ENCODE measurements at places on chromosomes 2 and 18.

DNA sequence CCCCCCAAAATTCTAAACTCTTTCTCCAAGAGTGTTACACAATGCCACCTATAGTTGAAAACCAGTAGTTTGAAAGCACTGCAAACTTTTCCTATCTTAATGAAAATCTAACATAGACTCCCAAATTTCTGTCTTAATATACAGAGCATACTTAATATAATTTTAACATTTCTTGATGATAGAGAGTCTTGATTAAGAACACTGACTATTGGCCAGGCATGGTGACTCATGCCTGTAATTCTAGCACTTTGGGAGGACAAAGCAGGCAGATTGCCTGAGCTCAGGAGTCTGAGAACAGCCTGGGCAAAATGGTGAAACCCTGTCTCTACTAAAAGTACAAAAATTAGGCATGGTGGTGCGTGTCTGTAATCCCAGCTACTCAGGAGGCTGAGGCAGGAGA, 34.2 kb downstream of the ASXL2 start:
- DNase-seq = peak; percentile 21

DNA sequence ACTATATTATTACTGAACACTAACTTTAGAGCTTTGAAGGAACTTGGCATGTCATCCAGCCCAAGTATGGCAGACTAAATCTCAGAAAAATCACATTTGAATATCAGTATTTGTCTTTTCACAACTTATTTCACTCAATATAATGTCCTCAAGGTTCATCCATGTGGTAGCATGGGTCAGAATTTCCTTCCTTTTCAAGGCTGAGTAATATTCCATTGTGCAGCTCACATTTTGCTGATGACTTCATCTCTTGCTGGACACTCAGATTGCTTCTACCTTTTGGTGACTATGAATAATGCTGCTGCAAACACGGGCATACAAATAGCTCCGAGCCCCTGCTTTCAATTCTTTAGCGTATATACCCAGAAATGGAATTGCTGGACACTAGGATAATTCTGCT, 46.7 kb downstream of the RPL31 start:
- no peak for DNase-seq

GRCh38 chr2:96951125-96951654, 35.2 kb downstream of the FAM178B start:
- DNase-seq = peak; percentile 43

DNA sequence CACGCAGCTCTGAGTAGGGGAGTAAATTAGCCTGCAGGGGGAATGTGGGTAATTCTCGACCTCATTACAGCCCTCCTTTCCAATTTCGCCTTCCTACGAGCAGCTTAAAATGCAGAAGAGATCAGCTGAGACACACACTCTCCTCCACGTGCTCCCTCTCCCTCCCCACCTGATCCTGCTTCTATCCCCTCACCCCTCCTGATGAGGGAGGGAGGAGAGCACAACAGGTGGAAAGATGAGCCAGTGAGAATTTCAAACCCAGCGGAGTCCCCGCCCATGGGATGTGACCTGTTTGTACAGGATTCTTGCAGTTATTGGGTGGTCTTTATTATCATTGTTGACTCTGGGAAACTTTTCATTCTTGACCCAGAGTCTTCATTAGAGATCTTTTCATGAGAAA, 35.5 kb downstream of the DDX18 start:
- no peak for DNase-seq

- no peak for DNase-seq
Measured at GRCh38 chr2:23028106-23028505, 356.9 kb upstream of the KLHL29 start.

GRCh38 chr2:180707884-180708205, 272.6 kb upstream of the UBE2E3 start:
- peak; percentile 64 for DNase-seq

DNA sequence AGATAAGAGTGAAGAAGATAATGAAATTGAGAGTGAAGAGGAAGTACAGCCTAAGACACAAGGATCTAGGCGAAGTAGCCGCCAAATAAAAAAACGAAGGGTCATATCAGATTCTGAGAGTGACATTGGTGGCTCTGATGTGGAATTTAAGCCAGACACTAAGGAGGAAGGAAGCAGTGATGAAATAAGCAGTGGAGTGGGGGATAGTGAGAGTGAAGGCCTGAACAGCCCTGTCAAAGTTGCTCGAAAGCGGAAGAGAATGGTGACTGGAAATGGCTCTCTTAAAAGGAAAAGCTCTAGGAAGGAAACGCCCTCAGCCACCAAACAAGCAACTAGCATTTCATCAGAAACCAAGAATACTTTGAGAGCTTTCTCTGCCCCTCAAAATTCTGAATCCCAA, 15.7 kb downstream of the MSH6 start:
- DNase-seq = no peak

DNA sequence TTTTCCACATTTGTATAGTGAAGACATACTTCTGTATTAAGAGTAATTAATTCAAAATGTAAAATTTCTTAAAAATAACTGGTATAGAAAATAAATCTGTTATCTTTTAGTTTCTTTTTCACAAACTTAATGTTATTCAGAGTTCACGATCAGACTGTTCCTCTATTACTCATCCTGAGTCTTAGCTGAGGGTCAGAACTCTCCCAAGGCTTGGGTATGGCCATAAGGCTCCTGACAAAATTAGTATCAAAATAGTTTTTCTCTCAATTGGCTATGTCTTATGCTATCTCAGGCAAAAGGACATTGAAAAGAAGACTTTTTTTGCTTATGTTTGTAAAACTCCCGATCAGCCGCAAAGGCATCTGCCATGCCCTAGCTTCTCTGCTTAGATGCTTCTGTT, 56.1 kb upstream of the NAB1 start:
- DNase-seq = no peak

DNA sequence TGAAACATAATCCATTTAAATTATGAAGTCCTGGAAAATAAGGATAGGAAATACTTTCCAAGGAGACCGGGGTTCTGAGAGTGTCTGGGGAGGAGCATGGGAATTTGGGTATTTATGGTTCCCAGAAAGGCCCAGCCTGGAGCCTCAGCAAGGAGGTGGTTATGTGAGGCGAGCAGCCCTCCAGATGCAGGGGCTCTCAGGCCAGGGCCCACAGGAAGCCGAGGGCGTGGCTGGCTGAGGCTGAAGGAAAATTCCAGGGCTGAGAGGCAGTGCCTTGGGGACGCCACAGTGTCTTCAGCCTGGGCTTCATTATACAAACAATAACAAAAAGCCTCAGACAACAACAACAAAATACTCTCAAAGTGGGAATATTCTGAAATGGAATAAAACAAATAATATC, 86.9 kb upstream of the SERPINE2 start:
- DNase-seq = peak; percentile 39

- no peak for DNase-seq
Measured at GRCh38 chr2:235866373-235866772, 301.8 kb downstream of the GBX2 start.

GRCh38 chr18:25275412-25276001, 76.5 kb downstream of the ZNF521 start:
- DNase-seq = no peak

GRCh38 chr18:11828786-11829432, 22.3 kb upstream of the CHMP1B start:
- no peak for DNase-seq

DNA sequence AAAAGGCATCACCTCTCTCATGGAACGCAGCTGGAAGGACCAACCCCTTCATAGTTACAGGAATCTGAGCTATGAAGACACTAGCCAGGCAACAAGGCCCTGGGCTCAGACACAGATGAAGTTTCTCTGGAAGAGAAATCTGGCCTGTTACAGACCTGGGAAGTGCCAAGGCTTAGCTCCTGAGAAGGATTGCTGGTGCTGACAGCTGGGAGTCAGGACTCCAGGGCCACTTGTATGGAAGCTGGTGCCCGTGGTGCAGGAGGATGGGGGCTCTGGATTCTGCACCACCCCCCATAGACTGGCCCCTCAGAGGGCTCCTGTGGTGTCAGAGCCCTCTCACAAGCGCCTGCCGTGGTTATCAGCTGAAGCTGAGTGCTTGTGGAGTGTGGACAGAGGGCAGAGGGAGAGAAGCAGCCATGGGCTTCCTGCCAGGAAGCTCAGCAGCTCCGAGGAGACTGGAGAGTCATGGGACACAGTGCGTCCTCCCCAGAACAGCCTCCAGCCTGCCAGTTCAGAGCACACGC, 87.3 kb upstream of the LCLAT1 start:
- DNase-seq = no peak

DNA sequence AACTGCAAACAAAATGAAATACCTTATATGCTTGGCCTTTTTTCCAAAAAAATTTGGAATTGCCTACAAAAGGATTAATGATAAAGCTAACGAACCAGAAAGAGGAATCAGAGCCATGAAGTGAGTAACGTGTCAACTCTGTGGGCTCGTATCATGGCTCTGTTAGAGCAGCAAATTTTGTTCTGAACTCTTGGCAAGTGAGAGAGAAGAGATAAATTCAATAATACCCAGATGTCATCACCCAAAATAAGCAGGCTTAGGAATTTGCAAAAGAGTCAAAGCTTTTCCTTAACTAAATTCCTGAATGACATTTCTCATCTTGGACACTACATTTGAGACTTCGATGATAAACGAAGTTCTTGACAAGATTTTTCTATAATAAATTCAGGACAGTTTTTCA, 4.4 kb downstream of the TXNDC2 start:
- no peak for DNase-seq

DNA sequence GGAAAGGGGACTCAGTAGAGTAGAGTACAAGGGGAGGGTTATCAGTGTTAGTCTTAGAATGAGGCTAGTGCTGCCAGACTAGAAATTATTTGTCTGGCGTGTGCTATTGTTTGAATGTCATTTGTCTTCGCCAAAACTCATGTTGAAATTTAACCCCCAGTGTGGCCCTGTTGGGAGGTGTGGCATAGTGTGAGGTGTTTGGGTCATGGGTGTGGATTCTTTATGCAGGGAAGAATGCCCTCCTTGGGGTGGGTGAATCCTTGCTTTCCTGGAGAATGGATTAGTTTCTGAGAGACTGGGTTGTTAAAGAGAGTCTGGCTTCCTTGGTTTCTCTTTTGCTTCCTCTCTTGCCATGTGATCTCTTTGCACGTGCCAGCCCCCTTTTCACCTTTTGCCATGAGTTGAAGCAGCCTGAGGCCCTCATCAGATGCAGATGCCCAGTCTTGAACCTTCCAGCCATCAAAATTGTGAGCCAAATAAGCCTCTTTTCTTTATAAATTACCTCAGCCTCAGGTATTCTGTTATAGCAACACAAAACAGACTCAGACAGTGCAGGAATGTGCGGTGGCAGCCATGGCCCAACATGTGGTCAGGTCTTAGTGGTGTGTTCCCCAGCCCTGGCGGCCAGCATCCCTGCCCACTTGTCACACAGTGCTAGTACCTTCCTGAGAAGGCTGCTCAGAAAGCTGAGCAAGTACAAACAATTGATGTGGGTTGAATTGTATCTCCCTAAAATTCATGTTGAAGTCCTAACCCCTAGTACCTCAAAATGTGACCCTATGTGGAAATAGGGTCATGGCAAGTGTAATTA, 48.4 kb upstream of the NAB1 start:
- DNase-seq = no peak

Data from fibroblast of skin of back (primary cell).